ENCODE measurements at places on chromosomes 12 and 14.

GRCh38 chr12:43852744-43853143 lies 16.9 kb downstream of the TMEM117 start:
- DNase-seq, result peak; percentile 80

GRCh38 chr12:87870493-87871460 lies 158.4 kb downstream of the C12orf50 start:
- no peak for DNase-seq

DNA sequence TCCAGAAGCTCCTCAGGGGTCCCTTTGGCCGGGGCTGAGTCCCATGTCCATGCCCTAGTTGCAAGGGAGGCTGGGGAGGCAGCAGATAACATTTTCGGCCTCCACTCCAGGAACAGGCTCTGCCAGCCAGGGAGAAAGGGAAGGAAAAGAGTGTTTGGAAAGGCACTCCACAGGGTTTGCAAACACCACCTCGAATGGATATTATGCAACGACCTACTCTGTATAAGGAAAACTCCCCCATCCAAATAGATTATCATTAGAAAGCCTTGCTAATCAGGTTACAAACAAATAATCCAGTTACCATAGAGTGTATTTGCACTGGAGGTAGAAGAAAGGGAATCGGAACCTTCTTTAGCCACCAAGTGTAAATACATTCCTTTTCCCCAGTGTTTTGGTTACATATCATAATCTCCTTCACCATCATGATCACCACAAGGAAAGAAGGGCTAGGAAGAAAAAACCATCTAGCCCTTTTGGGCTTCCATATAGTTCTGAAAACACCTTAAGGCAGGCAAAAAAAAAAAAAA lies 40.4 kb downstream of the TMCC3 start:
- no peak for DNase-seq

GRCh38 chr12:80183939-80184338 lies 84.6 kb downstream of the OTOGL start:
- DNase-seq, result peak; percentile 72

GRCh38 chr12:14952299-14952921 lies 9.0 kb downstream of the ARHGDIB start:
- DNase-seq, result peak; percentile 95

GRCh38 chr14:84670796-84671195 lies 859.1 kb upstream of the FLRT2 start:
- DNase-seq, result no peak

DNA sequence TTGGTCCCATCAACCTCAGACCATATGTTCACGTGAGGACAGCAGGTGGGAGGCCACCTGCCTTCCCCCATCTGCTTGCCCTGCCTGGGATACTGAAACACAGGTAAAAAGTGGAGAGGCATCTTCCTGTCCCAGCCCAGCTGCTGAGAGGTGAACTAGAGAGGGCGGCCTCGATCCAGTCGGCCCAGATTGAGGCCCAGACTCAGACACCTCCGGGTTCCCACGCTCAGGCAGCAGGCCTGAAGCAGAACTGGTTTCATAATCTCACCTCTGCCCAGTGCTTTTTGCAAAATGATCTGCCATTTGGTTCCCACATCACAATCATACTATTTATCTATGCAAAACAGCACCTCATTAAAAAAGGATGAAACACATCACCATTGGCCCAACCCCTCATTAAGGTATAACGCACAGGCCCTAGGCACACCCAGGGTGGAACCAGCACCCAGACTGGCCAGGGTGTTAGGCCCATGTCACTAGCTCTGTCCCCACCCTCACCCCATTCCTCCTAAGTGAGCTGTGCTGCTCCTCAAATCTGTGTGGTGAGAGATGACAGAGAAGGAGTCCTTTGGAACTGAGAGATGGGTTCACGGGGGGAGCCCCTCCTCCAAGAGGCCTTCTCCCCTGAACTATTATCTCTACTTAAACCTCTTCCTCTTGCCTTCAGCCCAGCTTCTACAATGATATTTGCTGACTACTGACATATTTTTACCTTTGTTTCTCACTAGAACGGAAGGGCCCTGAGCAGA lies 81.1 kb downstream of the ZFP36L1 start:
- DNase-seq, result no peak

DNA sequence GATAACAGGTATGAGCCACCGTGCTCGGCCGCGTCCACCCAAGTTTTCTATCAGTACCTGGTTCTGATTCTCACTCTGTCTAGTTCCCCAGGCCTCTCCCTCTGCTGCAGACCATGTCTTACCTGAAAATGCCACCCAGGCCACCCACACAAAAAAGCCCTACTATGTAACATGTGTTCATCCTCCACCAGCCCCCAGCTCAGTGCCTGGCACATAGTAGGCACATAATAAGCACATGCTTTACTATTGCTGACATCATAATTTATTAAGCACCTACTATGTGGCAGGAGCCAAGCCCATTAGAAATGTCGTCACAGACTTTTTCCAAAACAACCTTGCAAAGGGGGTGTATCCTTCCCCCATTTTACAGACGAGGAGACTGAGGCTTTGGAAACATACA lies 37.8 kb downstream of the CMKLR1 start:
- no peak for DNase-seq

- DNase-seq, result no peak
These were observed 52.6 kb upstream of the VPS33A start for GRCh38 chr12:122318607-122319605.

Measured in mammary epithelial cell (primary cell).